ENCODE measurements at places on chromosomes 2 and 18. TPM values are rescaled to one million over a fixed set of nuclear protein-coding genes. Genes with fewer than 3 reads are reported as not detected.

ZBTB7C gene
- not detected for total RNA-seq

AQP4 gene
- not detected for total RNA-seq

TMEM200C gene
- 0.19 TPM for total RNA-seq

MC2R gene
- not detected for total RNA-seq

RAPGEF4 gene
- total RNA-seq: 9.6 TPM

TACR1 gene
- 0.56 TPM for total RNA-seq

CASP8 gene
- 24.2 TPM for total RNA-seq

GPAT2 gene
- 7.6 TPM for total RNA-seq

NTSR2 gene
- not detected for total RNA-seq

IL1RL1 gene
- 1.1 TPM for total RNA-seq

CASP10 gene
- total RNA-seq: 8.2 TPM

LONRF2 gene
- under 0.01 TPM for total RNA-seq

SYT4 gene
- total RNA-seq: not detected

RAB6C gene
- under 0.01 TPM for total RNA-seq

IL18R1 gene
- total RNA-seq: 0.96 TPM

DUSP11 gene
- total RNA-seq: 25.3 TPM

CD8A gene
- not detected for total RNA-seq

LIPG gene
- 48.9 TPM for total RNA-seq

IGFBP2 gene
- total RNA-seq: 219 TPM

PSD4 gene
- total RNA-seq: 1.4 TPM

MYO5B gene
- total RNA-seq: 0.28 TPM

MFF gene
- 102 TPM for total RNA-seq

MC4R gene
- total RNA-seq: under 0.01 TPM

NMUR1 gene
- total RNA-seq: under 0.01 TPM

PCARE gene
- total RNA-seq: not detected

IL1F10 gene
- not detected for total RNA-seq

SPEG gene
- 7.9 TPM for total RNA-seq

PLEK gene
- total RNA-seq: under 0.01 TPM

ZSWIM2 gene
- total RNA-seq: under 0.01 TPM

CYP26B1 gene
- total RNA-seq: 0.19 TPM

C2orf80 gene
- total RNA-seq: not detected

GULP1 gene
- 38.9 TPM for total RNA-seq

SPP2 gene
- total RNA-seq: not detected

TTL gene
- 56.2 TPM for total RNA-seq

EFR3B gene
- 1.7 TPM for total RNA-seq

FN1 gene
- total RNA-seq: 5,379 TPM

SLC25A52 gene
- total RNA-seq: not detected

POMC gene
- 0.85 TPM for total RNA-seq

GKN1 gene
- total RNA-seq: not detected

SERPINB10 gene
- not detected for total RNA-seq

POTEJ gene
- not detected for total RNA-seq

C2orf78 gene
- total RNA-seq: not detected

DSG3 gene
- under 0.01 TPM for total RNA-seq

CDC42EP3 gene
- 70.2 TPM for total RNA-seq

CDH19 gene
- total RNA-seq: 2.0 TPM

CAD gene
- total RNA-seq: 22.6 TPM

NYAP2 gene
- total RNA-seq: not detected

CYRIA gene
- 5.2 TPM for total RNA-seq

CHRNG gene
- total RNA-seq: not detected

CPO gene
- under 0.01 TPM for total RNA-seq

MCEE gene
- 16.5 TPM for total RNA-seq

ADRA2B gene
- 2.0 TPM for total RNA-seq

MATN3 gene
- 0.28 TPM for total RNA-seq

COL4A3 gene
- total RNA-seq: 11.0 TPM

ALPG gene
- not detected for total RNA-seq

STPG4 gene
- under 0.01 TPM for total RNA-seq

UPP2 gene
- total RNA-seq: not detected
